Activated naive CD4-positive, alpha-beta T cell treated with anti-CD3 and anti-CD28 coated beads for 36 hours (primary cell): ENCODE measurements at places on chromosomes 16 and 17. TPM values are rescaled to one million over a fixed set of nuclear protein-coding genes. Genes with fewer than 3 reads are reported as not detected.

DNA sequence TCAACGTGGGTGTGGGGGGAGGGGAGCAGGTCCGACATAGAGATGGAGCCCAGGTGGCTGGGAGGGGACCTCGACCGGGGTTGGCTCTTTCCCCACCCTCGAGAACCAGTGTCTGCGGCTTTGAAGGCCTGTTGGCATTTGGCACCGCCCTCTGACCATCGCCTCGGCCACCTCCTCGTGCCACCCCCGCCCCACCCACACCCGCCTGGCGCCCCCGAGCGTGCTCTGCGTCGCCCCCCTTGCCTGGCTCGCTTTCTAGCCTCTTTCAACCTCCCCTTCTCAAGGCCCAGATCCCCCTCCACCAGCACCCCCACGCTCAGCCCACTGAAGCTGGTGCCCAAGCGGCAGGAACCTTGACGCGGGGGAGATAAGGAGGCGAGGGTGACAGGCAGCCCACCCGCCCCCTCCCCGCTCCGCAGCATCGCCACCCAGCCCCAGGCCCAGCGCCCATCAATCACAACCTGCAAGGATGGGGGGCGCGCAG is 619 bp downstream of the CACNB1 start:
- no peak for DNase-seq
- peaks cover 32% of the 10 kb centered on the region for H3K4me1 ChIP-seq
- peaks cover 17% of the 10 kb centered on the region for H3K36me3 ChIP-seq
- H3K27ac ChIP-seq: no peak overlapping the region
- no peaks in the 10 kb centered on the region for H3K27me3 ChIP-seq

DNA sequence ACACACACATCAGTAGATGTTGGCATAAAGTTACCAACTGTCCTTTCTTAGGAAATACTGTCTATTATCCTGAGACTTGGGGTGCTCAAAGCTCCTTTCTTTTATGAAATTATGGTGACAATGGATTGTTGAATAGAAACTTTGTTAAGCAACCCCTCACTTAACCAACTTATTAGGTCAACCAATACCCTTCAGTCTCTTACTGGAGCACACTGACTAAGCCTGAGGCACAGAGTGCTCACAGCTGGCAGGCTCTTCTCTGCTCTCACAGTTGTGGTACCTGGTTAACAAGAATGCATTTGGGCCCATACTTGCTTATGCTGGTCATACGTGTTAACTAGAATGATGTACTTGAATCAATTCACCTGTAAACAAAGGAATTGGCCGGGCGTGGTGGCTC is 24.8 kb downstream of the CD300LF start:
- no peaks in the 10 kb centered on the region for H3K27me3 ChIP-seq
- no peaks in the 10 kb centered on the region for H3K36me3 ChIP-seq
- H3K4me1 ChIP-seq: peaks cover 7% of the 10 kb centered on the region
- DNase-seq: no peak
- no peak overlapping the region for H3K4me3 ChIP-seq

DNA sequence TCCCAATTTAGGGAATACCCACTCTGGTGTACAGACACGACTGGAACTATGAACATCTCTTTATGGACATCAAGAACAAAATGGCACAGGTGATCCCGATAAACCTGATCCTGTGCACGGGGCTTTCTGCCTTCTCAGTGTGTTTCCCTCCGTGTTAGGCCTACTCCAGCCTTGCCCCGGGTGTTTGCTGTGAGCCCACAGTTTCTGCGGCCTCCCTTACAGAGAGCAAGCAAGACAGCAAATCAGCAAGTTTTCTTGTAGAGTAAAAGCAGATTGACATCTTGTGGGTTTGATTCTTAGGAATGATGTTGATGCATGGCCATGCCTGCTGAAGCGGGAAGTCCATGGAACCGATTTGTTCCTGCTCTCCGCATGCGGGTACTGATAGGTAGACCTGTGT is 26.4 kb upstream of the ENDOV start:
- no peak overlapping the region for H3K4me3 ChIP-seq
- H3K36me3 ChIP-seq: peaks cover 56% of the 10 kb centered on the region
- no peak overlapping the region for H3K27ac ChIP-seq

DNA sequence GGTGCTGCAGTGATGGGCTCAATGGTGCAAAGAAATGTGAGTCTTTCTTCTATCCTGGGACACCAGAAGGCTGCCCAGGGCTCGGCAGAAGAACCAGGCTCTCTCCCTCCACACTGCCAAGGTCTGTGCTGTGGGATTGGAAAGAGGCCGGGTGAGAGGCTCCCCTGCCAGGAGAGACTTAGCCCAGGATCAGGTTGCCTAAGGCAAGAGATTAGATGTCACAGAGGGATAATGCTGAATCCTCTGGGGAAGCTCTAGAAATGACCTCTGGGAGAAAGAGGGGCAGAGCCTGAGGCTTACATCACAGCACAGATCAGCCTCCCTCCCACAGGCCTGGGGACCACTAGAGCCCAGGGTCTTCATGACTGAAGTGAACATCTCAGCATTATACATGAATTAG is 5.7 kb upstream of the DOC2B start:
- H3K27me3 ChIP-seq: peaks cover 16% of the 10 kb centered on the region
- no peak for DNase-seq
- H3K4me3 ChIP-seq: no peak overlapping the region
- H3K27ac ChIP-seq: no peak overlapping the region
- H3K36me3 ChIP-seq: no peaks in the 10 kb centered on the region
- H3K4me1 ChIP-seq: peaks cover 4% of the 10 kb centered on the region

- no peaks in the 10 kb centered on the region for H3K36me3 ChIP-seq
- H3K4me1 ChIP-seq: peaks cover 16% of the 10 kb centered on the region
Observed at GRCh38 chr17:19725486-19725885, 9.1 kb upstream of the SLC47A2 start.

- peaks cover 29% of the 10 kb centered on the region for H3K36me3 ChIP-seq
- no peaks in the 10 kb centered on the region for H3K4me1 ChIP-seq
- no peak overlapping the region for H3K4me3 ChIP-seq
Observed at GRCh38 chr17:16106161-16106891, 106.7 kb downstream of the TTC19 start.

DNA sequence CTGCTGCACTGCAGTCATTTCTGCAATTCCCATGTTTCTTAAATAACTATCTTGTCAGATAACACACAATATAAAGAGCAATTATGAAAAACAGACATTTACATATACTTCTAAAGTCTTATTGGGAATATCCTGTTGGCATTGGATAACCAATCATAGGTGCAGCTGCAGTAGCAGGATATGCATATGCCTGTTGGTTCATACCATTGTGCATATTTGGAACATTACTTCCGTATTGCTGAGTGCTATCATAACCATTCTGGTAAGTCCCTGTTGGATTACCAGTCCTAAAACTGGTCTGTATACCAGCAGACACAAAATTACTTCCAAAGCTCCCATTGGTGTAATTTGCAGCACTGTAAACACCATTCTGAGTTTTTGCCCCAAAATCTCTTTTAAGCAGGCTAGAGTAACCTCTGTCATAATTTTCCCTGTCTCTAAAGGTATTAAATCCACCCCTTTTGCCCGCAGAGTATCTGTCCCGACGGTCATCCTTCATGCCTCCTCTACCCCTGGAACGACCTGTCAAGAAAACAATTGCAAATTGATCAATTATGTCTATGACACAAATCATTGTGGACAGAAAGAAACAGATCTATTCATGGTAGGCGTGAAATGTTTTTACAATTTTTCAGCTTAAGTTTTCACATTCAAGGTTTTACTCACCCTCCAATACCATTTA is 3.1 kb upstream of the POLG2 start:
- H3K4me3 ChIP-seq: no peak overlapping the region
- DNase-seq: no peak
- H3K27me3 ChIP-seq: no peaks in the 10 kb centered on the region
- H3K4me1 ChIP-seq: peaks cover 82% of the 10 kb centered on the region

DNA sequence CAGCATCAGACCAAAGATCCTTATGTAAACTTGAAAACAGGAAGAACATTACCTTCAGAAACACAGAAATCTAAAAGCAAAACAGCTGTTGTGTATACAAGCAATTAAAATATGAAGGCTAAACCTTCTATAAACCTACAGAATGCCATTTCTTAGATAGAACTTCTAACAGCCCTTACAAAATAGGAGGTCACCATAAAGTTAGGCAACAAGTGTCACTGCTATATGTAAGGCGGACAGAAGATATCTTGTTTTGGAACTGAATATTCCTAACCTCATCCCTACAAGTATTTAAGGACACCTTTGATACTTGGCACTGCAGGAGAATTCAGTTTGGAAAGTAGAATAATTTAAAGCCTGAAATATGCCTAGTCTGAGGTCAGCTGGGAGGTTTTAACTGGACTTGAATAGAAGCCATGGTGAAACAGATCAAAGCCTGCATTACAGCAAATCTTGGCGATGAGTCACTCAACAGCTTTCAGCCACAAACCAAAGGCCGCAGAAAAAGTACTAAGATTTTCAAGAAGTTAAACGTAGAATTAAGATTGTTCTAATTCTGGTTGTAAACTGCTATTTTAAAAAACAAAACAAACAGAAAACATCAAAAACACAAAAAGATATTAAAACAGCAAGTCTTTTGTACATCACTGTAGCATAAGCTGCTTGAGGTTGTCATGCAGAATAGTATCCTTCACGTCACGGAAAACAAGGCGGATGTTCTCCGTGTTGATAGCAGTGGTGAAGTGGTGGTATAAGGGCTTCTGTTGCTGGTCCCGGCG is 42.7 kb downstream of the GNA13 start:
- H3K27me3 ChIP-seq: no peaks in the 10 kb centered on the region
- peaks cover 47% of the 10 kb centered on the region for H3K36me3 ChIP-seq
- H3K4me1 ChIP-seq: peaks cover 49% of the 10 kb centered on the region
- no peak overlapping the region for H3K4me3 ChIP-seq

- no peaks in the 10 kb centered on the region for H3K36me3 ChIP-seq
- H3K27ac ChIP-seq: no peak overlapping the region
- peaks cover 17% of the 10 kb centered on the region for H3K4me1 ChIP-seq
- H3K27me3 ChIP-seq: no peaks in the 10 kb centered on the region
- no peak overlapping the region for H3K4me3 ChIP-seq
Observed at GRCh38 chr17:17710728-17711541, 29.7 kb downstream of the RAI1 start.

- peaks cover 20% of the 10 kb centered on the region for H3K4me1 ChIP-seq
- DNase-seq: no peak
- H3K4me3 ChIP-seq: no peak overlapping the region
- peaks cover 56% of the 10 kb centered on the region for H3K27me3 ChIP-seq
- no peaks in the 10 kb centered on the region for H3K36me3 ChIP-seq
Observed at GRCh38 chr16:86512860-86513470, 2.6 kb downstream of the FOXF1 start.

- no peaks in the 10 kb centered on the region for H3K4me1 ChIP-seq
- H3K27ac ChIP-seq: no peak overlapping the region
- H3K4me3 ChIP-seq: no peak overlapping the region
- H3K36me3 ChIP-seq: no peaks in the 10 kb centered on the region
Observed at GRCh38 chr16:50900391-50900942, 158.6 kb downstream of the CYLD start.

DNA sequence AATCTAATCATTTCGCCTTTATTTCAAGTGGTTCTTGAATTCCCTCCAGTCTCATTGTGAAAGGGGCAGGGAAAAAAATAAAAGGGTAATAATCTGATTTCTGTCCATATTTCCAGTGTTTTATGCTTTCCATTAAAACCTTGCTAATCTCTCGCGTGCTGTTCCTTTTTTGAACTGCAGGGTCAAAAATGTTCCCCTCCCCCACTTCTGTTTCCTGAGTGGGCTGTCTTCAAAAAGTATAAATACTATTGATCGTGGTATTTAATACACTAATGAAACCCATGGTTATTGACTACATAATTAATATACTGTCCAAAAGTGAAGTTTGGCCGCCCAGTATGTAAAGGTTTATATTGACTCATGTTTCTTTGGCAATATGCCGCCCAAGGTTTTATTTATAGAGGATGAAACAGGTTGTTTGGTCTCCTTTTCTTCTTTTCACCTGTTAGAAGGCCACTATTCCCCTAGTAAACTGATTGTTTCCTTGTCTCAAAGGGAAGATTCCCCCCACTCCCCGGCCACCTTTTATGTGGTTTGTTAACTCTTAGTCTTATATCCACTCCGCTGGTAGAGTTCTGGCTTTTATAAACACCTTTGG is 69.7 kb downstream of the RPA1 start:
- DNase-seq: no peak
- H3K27me3 ChIP-seq: no peaks in the 10 kb centered on the region
- no peak overlapping the region for H3K4me3 ChIP-seq
- H3K27ac ChIP-seq: no peak overlapping the region

DNA sequence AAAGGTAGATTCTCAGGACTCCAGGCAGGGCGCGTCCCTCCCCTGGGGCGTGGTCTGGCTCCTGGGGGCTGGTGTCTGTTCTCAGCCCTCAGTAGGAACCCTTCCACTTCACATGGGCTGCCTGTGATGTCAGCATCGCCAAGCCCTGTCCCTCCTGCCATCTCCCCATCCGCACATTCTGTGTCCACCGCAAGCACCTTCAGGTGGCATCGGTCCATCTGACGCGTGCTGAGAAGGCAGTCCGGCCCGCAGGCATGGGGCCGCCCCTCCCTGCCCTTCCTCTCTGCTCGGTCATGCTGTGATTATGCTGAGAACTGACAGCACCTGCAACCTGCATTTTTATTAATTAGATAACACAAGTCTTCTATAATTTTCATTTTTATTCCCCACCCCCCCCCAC is 12.7 kb upstream of the DNAH17 start:
- peaks cover 9% of the 10 kb centered on the region for H3K4me1 ChIP-seq
- no peak for DNase-seq

- peaks cover 3% of the 10 kb centered on the region for H3K27me3 ChIP-seq
- H3K4me3 ChIP-seq: no peak overlapping the region
- no peaks in the 10 kb centered on the region for H3K4me1 ChIP-seq
- H3K27ac ChIP-seq: no peak overlapping the region
- DNase-seq: no peak
Observed at GRCh38 chr16:83983491-83983890, 15.4 kb downstream of the NECAB2 start.

DNA sequence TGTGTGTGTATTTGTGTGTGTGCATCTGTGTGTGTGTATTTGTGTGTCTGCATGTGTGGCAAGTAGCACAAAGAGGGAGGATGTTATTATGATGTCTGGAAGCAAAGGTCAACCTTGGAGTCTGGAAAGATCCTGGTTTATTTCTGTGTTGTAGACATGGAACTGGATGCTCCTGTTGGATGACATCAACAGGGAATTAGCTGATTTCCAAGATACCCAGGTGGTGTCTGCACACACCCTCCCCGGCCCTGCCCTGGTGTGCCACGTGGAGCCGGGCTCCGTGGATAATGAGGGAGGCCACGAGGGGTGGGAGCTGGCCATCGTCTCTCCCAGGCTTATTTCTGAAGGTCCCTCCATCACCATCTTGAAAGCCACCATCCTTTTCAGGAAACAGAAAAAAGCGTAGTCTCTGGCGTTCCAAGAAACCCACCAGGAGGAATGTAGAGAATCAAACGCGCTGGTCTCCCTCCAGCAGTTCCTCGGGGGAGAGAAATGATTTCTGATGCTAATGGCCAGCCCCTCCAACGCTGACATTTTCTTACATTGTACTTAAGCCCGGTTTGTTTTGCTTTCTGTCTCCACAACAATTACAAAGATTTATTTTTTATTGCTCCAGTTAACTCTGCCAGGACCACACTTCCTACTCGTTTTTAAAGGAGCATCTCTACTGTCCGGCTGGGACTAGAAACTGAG is 93.3 kb downstream of the FOXL1 start:
- H3K27ac ChIP-seq: no peak overlapping the region
- no peak for DNase-seq
- no peaks in the 10 kb centered on the region for H3K4me1 ChIP-seq
- H3K27me3 ChIP-seq: peaks cover 8% of the 10 kb centered on the region
- H3K36me3 ChIP-seq: no peaks in the 10 kb centered on the region
- H3K4me3 ChIP-seq: no peak overlapping the region

SLC13A2 gene
- total RNA-seq: not detected

JPT1 gene
- 242 TPM for total RNA-seq

KAT7 gene
- 85.8 TPM for total RNA-seq

RHBDL1 gene
- total RNA-seq: 0.94 TPM

ST6GALNAC1 gene
- 1.1 TPM for total RNA-seq

ABCA8 gene
- total RNA-seq: not detected

NMRAL1 gene
- 30.5 TPM for total RNA-seq

FADS6 gene
- total RNA-seq: not detected

RASD1 gene
- total RNA-seq: 0.36 TPM

SAMD14 gene
- total RNA-seq: 1.3 TPM

SYNGR3 gene
- total RNA-seq: 5.7 TPM
